ENCODE measurements at places on chromosomes 2 and 18. TPM values are rescaled to one million over a fixed set of nuclear protein-coding genes. Genes with fewer than 3 reads are reported as not detected.

EVA1A gene
- total RNA-seq: 84.3 TPM

CCDC142 gene
- 14.0 TPM for total RNA-seq

RESP18 gene
- total RNA-seq: not detected

LRP2 gene
- total RNA-seq: 0.91 TPM

DNA sequence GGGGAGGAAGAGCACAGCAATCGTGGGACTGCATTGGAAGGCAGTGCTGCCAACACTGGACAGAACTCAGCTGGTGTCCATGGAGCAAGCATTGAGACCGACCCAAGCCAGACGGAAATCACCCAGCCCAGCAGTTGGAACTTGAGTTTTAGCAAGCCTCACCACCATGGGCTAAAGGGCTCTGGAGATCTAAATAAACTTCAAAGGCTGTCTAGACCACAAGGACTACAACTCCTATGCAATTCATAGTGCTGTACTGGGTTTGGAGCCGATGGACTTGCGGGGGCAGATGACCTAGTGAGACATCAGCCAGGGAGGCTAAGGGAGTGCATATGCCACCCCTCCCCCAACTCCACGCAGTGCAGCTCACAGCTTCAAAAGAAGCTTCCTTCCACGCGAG, 243.6 kb upstream of the SLC39A10 start:
- no peak for DNase-seq

GRCh38 chr2:237798236-237799059, at the start of gene RBM44:
RBM44 (plus strand) TSS chr2:237798779; CDS start chr2:237813610, 14,831 bp downstream.
- DNase-seq: no peak

- DNase-seq: no peak
Measured at GRCh38 chr18:34649080-34649479, 61.0 kb upstream of the DTNA start.

GRCh38 chr2:221502270-221503010, 69.7 kb downstream of the EPHA4 start:
- DNase-seq: no peak

- DNase-seq: no peak
Measured at GRCh38 chr2:44952806-44953498, 11.4 kb downstream of the SIX3 start.

- DNase-seq: no peak
Measured at GRCh38 chr2:148615381-148615841, 29.1 kb upstream of the EPC2 start.

- DNase-seq: no peak
Measured at GRCh38 chr2:53035153-53035552, 732.5 kb upstream of the CHAC2 start.

DNA sequence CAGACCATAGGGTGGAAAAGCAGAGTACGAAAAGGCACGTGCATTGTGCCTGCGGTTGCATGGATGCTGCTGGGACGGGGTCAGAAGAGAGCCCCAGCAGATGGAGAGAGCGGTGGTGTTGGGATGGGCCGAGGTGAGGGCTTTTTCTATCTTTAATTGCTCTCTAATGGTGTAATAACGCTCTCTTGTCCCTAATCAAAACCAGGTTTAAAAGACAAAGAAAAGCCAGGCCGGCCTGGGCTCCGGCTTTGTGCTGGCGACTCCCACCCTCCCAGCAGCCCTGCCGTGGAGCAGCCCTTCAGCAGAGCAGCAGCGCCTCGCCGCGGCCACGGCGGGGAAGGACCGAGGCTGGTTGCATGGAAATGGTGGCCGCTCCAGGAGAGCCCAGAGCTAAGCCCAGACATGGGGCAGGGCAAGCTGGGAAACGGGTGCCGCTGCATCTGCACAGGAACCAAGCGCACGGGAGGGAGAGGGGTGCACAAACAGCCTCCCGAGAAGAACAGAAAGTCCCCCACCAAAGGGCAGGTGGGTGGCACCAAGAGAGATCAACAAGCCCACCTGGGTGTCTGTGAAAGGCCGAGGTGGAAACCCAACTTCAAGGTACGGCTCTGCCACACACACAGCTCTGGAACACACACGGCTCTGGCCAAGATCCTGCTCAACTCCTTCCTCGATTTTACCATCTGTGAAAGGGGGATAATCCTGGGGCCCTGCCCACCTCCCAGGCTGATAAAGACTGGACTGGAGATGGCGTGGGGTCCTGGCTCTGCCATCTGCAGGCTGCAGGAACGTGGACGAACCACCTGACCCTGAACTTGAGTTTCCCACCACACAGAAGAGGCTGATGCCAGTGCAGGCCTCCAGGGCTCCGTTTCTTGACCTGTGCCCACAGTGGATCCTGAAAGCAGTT, 15.0 kb downstream of the HS1BP3 start:
- DNase-seq: peak; percentile 89

DNA sequence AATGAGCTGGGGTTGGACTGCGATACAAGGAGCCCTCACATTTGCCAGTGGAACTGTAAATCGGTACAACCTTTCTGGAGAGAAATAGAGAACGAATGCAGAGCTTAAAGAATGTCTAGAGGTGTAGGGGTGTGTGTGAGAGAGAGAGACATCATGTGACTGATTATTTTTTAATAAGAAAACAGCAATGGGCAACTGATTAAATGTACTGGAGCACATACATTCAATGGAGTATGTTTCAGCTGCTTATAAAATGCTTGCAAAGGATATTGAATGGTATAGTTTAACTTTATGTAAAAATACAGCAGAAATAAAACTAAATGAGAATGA, 391 bp upstream of the TMEM17 start:
- DNase-seq: no peak

DNA sequence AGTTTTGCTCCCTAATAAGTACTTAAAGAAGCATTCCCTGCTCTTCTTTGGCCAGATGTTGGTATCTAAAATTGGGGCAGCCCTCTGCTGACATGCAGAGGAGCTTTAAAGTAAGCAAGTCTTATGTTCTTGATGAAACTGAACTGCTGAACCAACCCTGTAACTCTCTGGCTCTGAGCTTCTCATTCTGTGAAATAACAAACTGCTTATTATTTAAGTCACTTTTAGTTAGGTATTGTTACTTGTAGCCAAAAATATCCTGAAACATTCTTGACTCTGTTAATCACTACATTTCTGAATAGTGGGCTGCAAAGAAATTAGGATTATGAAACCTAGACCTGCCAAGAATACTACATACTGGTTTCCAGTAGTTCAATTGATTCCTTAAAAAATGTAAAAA, 15.5 kb downstream of the PPP3R1 start:
- DNase-seq: no peak

GRCh38 chr2:98473995-98474780, 29.5 kb downstream of the INPP4A start:
- DNase-seq: no peak

Data from left lobe of liver (tissue), 2 donors.